ENCODE measurements at places on chromosomes 5 and 9.

DNA sequence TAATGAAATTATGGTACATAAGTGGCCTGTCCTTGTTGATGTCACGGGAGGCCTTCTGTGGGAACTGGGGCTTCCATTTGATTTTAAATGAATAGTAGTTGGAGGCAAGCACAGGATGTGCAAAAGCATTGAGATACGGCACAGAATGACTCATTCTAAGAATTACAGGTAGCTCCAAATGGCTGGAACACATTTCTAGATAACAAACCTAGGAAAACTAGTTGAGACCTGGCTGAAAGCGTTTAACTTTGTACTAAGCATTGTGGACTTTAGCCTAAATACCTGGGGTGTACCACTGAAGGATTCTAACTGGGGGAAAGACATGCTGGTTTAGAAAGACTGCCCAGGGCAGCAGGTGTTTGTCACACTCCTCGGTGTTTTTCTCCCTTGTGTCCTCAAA is 9.4 kb downstream of the SKP2 start:
- DNase-seq = no peak

DNA sequence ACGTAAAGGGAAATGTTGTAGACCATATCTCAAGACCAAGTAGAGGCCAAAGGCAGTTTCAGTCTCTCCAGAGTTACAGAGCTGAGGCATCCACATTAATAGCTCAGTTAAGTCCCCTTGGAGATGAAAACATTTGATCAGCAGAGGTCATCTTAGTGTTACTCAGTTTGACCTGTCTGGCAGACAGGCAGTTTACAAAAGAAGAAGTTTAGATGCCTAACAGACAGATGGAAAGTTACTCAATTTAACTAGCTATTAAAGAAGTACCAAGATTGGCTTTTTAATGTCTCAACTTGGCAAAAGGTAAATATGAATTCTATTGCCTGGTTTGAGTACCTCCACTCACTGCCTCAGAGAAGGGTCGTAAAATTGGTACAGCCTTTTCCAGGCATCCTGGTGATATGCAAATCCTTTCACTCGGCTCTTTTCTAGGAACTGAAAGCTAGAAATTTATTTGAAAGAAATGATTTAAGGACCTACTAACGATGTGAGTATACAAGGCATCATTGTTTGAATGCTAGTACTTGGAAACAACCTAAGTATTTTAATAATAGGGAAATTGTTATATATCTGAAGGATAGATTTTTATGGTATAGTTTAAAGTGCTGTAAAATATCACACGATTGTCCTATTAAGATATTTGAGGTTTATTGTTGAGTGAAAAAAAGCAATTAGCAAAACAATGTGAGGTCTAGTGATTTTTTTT is 14.8 kb downstream of the ACO1 start:
- no peak for DNase-seq

DNA sequence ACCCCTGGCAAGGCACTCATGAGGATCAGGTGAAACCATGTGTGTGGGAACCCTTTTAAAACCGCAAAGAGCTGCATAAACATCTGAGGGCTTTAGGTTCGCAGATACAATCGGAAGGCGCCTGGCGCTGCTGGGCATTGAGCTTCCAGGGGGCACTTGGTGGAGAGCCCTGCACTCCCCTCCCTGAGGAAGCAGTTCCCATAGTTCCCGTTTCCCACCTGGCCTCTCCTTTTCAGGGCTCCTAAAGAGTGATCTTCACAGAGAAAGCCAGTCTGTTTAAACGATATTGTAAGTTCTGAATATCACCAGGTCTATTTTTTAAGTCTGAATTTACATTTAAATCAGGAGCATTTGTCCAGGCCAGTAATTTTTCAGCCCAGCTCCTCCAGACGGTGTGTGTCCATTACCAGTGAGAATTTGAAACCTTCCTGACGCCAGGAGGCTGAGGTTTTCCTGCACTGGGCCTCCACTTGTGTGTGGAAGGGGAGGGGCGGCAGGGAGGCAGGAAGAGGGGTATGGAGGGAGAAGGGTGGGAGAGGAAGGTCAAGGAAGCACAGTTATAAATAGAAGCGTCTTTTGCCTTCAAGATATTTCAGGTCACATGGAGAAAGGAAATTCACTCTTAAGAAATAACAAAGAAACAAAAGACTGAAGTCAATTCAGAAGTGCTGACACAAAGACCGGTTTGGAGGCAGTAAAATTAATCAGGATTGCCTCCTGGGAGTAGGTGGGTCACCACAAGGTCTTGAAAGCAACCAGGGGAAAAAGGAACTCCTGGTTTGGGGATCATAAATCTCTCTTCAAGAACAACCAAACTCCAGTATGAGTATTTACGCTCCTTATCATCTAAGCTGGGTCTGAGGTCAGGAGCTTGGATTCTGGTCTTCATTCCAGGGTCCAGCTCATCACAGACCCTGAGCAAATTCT is 14.3 kb upstream of the MGAT1 start:
- no peak for DNase-seq

GRCh38 chr5:153713943-153714342 is 223.5 kb downstream of the GRIA1 start:
- no peak for DNase-seq

- DNase-seq = no peak
Observed at GRCh38 chr5:107673039-107673367, 2.3 kb upstream of the EFNA5 start.

GRCh38 chr5:367358-368130 is 46.0 kb downstream of the AHRR start:
- no peak for DNase-seq

DNA sequence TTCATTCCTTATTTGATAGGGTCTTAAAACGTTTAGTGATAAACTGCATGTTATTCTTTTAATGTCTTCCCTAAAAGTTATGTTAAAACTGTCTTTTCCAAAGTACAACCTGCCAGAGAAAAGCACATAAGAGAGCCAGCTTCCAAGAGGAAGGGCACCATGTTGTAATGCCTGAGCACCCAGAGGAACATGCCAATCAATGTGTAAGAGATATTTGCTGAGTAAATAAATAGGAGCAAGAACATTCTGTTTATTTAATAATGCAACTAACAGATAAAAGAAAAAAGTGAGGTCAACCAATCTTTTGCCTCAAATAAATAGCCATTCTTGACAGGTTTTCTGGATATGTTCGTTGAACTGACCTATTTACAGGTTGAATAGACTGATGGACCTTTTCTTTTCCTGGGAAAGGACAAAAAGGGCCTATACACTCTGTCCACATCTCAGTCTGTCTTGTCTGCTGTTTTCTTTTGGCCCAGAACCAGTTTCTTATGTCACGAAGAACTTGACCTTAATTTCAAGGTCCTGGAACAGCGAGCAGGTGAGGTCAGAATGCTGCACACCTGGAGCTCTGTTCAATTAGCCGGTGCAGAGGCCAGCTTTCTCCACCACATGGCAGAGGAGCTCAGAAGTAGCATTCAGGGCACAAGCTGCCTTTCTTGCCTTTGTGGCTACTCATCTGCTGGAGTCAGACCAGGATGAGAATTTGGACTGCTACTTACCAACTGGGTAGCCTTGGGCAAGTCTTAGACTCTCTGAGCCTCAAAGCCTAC is 77.7 kb downstream of the PLCXD3 start:
- DNase-seq = no peak

GRCh38 chr9:35832814-35833213 is 3.8 kb downstream of the TMEM8B start:
- no peak for DNase-seq

- DNase-seq = no peak
Observed at GRCh38 chr5:29720954-29721353, 1472.5 kb upstream of the CDH6 start.

DNA sequence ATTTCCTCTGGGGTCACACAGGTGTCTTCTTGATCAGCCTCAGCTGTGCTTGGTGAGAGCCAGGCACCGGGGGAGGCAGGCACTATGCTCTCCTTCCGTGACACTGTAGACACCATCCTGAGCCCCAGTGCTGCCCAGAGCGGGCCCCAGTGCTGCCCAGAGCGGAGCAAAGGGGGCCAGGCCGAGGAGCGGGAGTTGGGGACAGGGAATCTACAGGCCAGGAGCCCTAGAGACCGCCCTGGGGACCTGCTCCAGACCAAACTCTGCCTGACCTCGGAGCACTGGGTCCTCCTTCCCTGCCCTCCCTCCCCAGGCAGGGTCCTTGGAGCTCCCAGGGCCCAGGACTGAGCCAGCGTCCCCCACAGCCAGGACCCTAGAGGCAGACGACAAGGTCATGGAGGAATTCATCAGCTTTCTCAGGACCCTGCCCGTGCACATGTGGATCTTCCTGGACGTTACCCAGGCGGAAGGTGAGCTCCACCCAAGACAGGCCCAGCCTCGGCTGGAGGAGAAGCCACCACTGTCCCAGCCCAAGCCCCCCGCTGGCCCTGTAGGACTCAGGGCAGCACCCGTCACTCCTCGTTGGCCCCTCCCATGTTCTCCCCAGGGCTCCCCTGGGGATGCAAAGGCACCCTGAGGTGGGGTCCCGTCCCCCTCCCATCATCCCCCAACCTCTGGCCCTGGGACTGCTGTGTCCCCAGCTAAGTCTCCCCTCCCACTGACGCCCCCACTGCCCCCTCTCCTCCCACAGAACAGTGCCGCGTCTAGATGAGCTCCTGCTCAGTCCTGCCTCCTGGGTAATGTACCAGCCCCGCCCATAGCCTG is 30.2 kb downstream of the PAEP start:
- DNase-seq = no peak

GRCh38 chr5:111851631-111852548 is 94.9 kb upstream of the NREP start:
- no peak for DNase-seq

- no peak for DNase-seq
Observed at GRCh38 chr5:128019391-128019790, 64.2 kb upstream of the SLC12A2 start.

DNA sequence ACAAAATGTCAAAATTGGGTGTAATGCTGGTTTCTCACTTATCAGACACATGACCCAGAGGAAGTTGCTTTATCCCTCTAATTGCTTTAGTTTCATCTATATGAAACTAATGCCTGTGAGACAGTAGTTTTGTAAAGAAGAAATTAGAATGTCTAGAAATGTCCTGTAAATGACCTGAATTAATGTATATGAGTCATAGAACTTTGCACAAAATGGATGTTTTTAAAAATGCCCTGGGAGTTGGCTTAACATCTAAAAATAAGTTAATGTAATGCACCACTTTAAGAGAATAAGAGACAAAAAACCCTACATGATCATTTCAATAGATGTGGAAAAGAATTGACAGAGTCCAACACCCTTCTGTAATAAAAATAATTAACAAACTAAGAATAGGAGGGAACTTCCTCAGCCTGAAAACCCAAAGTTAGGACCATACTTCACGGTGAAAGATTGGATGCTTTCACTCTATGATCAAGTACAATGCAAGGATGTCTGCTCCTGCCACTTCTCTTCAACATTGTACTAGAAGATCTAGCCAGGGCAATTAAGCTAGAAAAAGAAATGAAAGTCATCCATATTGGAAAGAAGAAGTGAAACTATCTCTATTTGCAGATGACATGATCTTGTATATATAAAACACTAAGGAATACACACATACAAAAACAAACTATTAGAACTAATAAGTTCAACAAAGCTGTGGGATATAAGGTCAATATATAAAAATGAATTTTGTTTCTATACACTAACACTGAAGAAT is 117.9 kb downstream of the MELK start:
- DNase-seq = no peak

- no peak for DNase-seq
Observed at GRCh38 chr5:78659714-78660113, 11.1 kb upstream of the LHFPL2 start.

DNA sequence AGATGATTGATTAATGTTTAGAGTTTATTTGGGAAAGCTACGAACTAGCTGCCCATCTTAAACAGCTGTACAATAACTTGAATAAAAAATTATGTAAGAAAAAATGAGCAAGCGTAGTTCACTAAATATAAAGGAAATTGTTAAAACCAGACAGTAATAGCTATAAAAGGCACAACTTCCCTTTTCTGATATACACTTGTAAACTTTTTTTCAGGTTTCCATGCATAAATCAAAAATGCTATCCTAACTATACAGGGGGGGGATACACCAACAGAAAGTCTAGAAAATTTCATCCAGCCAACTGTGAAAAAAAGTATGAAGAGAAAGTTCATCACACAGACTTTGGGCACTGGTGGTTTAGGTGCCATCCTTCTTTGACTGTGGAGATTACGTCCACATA is 122.3 kb downstream of the NR3C1 start:
- DNase-seq = no peak

DNA sequence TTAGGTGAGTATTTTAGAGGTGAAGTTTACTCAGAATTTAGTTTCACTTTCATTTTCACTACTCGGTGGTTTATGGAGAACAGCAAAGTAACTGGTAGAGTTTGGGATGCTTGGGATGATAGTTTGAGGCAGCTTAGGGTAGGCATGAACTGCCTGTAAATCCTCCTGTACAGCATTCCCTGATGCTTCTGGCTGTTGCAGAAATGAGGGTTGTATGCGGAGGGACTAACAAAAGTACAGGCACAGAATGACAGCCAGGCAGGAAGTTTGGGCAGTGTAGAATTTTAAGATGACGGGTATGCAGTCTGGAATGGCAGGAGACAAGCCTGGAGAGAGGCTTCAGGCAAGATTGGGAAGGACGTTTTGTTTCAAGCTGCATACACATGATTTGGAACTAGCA is 48.0 kb upstream of the FAM120AOS start:
- DNase-seq = no peak

- no peak for DNase-seq
Observed at GRCh38 chr9:113387560-113388230, 10.9 kb upstream of the HDHD3 start.

DNA sequence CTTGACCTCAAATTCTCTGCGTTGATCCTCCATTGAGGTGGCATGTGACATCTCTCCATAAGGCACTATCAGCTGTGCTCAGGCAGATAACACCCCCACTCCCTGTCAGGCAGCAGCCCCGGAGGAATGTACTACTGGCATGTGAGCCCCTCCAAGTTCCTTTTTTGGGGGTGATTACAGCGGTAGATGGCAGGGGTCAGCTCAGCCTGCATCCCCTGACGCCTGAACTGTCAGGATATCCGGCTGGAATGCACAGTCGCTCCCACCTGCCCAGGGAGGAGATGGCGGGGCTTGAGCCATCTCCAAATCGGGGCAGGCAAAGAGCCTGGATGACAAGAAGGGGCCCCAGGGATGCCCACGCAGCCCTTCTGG is 40.8 kb downstream of the FAM78A start:
- DNase-seq = no peak
